ENCODE measurements at places on chromosomes 12 and 14. TPM values are rescaled to one million over a fixed set of nuclear protein-coding genes. Genes with fewer than 3 reads are reported as not detected.

The WNT1 gene
- 1.2 TPM for total RNA-seq

The OGFOD2 gene
- 18.1 TPM for total RNA-seq

The ULK1 gene
- total RNA-seq, result 69.3 TPM

The UNC79 gene
- total RNA-seq, result 2.2 TPM

The GDF3 gene
- total RNA-seq, result not detected

The COCH gene
- total RNA-seq, result 16.8 TPM

The ESR2 gene
- total RNA-seq, result 0.20 TPM

The PGF gene
- 2.9 TPM for total RNA-seq

- H3K27ac ChIP-seq, result no peak overlapping the region
- no peak overlapping the region for H3K4me3 ChIP-seq
- no peak for DNase-seq
- H3K36me3 ChIP-seq, result peaks cover 4% of the 10 kb centered on the region
Measured at GRCh38 chr14:80628547-80628946, 313.0 kb downstream of the CEP128 start.

DNA sequence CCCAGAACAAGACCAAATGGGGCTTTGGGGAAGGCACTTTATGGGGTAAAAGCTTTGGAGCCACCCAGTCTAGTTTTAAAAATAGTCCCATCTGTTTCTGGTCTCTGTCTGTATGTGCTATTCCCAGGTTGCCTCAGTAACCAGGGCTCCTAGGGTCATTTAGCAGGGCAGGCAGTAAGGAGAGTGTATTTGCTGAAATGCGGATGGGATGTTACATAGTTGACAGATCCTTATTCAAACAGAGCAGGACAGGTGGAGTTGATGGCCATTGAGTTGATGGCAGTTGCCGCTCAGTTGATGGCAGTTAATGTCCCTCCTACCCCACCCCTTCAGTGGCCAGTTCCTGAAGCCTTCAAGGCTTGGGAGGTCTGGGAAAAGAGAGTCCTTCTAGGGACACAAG lies 4.6 kb downstream of the ZC3H10 start:
- DNase-seq, result no peak
- H3K4me1 ChIP-seq, result peaks cover 35% of the 10 kb centered on the region
- no peak overlapping the region for H3K27ac ChIP-seq
- H3K36me3 ChIP-seq, result peaks cover 3% of the 10 kb centered on the region
- H3K4me3 ChIP-seq, result peak overlapping the region; percentile 31

DNA sequence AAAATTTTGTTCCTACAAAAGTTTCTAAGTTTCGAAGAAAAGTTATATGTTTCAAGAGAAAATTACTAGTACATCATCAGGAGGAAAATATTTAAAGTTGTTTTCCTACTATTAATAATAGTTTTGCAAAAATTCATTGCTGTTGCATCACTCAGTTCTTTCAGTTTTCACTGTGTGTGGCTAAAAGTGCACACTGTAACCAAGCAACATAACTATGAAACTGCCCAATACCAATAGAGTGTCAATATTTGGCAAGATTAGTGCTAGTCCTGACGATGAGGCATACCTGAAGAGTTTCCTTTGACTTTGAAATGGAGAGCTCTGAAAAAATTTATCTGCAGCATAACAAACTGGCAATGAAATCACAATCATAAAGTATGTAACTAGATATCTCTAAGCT lies 194.3 kb downstream of the CPNE8 start:
- H3K27ac ChIP-seq, result no peak overlapping the region
- no peaks in the 10 kb centered on the region for H3K4me1 ChIP-seq
- H3K4me3 ChIP-seq, result no peak overlapping the region
- DNase-seq, result no peak
- peaks cover 1% of the 10 kb centered on the region for H3K36me3 ChIP-seq

GRCh38 chr14:30958555-30959407 lies 66.7 kb upstream of the AP4S1 start:
- no peaks in the 10 kb centered on the region for H3K27me3 ChIP-seq
- H3K27ac ChIP-seq, result no peak overlapping the region
- DNase-seq, result no peak
- peaks cover 16% of the 10 kb centered on the region for H3K4me1 ChIP-seq
- H3K4me3 ChIP-seq, result no peak overlapping the region

GRCh38 chr14:104512061-104512460 lies 67.5 kb upstream of the C14orf180 start:
- H3K4me1 ChIP-seq, result no peaks in the 10 kb centered on the region
- no peak overlapping the region for H3K4me3 ChIP-seq
- H3K27me3 ChIP-seq, result no peaks in the 10 kb centered on the region
- DNase-seq, result no peak

DNA sequence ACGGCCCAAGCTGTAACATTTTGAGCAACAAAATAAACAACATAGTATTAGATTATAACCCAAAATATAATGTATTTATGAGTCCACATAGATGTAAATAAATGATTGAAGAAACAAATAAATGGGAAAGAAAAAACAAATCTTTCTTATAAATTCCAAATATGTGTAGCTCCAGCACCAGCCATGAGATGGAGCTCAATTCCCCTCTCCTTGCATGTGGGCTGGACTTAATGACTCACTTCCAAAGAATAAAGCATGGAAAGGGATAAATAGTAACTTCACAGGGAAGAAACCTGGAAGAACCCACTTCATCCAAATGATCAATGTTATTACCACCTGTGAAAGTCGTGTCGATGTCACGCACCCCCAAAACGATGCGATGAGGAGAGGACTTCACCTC lies 158.8 kb downstream of the RPAP3 start:
- no peaks in the 10 kb centered on the region for H3K36me3 ChIP-seq
- no peak for DNase-seq
- peaks cover 60% of the 10 kb centered on the region for H3K27me3 ChIP-seq
- H3K4me3 ChIP-seq, result no peak overlapping the region

GRCh38 chr14:34835312-34835711 lies 39.8 kb downstream of the BAZ1A start:
- H3K4me1 ChIP-seq, result peaks cover 14% of the 10 kb centered on the region
- H3K4me3 ChIP-seq, result no peak overlapping the region
- no peak overlapping the region for H3K27ac ChIP-seq
- peaks cover 6% of the 10 kb centered on the region for H3K36me3 ChIP-seq
- no peak for DNase-seq
- H3K27me3 ChIP-seq, result no peaks in the 10 kb centered on the region

DNA sequence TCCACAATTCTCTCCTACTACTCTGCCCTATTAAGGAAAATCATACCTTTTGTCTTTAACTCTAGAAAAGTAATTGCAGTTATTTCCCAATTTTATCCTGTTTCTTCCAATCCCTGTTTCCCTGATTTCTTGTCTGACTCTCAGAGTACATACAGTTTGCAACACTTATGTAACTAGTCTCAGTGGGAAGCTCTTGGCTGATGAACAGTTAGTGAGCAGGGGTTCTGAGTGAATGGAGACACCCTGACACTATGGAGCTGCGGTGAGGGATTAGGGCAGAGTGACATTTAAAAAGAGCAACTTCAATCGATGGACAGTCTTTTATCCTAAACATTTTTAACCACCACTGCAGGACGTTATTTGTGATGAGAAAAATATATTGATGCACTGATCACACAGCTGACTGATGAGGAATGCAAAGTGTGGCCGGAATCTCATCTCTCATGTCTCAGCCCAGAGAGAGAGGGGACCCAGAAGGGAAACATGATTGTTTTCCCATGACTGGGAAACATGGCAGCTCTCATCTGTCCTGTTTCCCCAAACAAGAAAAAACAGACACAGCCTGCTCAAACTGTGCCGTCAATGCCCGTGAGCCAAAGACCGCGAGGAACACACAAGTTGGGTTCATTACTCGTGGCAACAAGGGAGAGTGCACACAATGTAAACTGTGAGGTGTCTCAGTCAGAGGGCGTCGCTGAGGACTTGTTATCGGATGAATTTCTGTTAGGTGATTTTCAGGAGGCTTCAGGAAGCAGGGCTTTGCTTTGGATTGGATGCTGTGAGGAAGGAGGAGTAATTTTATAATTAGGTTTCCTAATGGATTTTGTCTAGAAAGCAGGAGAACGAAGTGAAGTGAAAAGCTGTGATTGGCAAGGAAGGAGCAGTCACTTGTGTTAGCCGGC lies 5.2 kb upstream of the SLC6A13 start:
- H3K4me1 ChIP-seq, result no peaks in the 10 kb centered on the region
- DNase-seq, result no peak
- H3K27ac ChIP-seq, result no peak overlapping the region

GRCh38 chr14:52602131-52602530 lies 49.5 kb downstream of the GPR137C start:
- no peak for DNase-seq
- H3K36me3 ChIP-seq, result peaks cover 28% of the 10 kb centered on the region
- H3K4me1 ChIP-seq, result no peaks in the 10 kb centered on the region
- no peak overlapping the region for H3K4me3 ChIP-seq
- H3K27me3 ChIP-seq, result no peaks in the 10 kb centered on the region

DNA sequence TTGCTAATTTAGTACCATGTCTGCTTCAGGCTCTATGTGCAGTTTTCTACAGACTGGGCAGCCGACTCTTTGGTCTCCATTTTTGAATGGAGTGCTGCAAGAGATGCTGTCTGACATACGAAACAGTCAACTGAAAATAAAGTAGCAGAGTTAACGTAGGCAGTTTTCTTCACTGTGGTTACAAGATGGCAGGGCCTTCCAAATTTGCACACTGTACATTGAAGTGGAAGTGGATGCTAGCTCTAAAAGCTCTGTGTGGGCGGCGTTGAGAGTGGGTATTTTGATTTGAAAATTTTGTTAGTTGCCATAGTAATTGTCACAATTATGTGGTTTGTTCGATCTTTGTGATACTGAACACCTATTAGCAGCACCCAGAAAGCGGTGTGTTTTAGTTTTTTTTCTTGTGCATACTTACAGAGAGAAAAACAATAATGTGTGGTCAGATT lies 154.9 kb upstream of the ATP2B1 start:
- peaks cover 3% of the 10 kb centered on the region for H3K36me3 ChIP-seq
- peak overlapping the region; percentile 60 for H3K27ac ChIP-seq
- H3K27me3 ChIP-seq, result no peaks in the 10 kb centered on the region
- H3K4me1 ChIP-seq, result peaks cover 18% of the 10 kb centered on the region
- no peak overlapping the region for H3K4me3 ChIP-seq
- DNase-seq, result no peak

DNA sequence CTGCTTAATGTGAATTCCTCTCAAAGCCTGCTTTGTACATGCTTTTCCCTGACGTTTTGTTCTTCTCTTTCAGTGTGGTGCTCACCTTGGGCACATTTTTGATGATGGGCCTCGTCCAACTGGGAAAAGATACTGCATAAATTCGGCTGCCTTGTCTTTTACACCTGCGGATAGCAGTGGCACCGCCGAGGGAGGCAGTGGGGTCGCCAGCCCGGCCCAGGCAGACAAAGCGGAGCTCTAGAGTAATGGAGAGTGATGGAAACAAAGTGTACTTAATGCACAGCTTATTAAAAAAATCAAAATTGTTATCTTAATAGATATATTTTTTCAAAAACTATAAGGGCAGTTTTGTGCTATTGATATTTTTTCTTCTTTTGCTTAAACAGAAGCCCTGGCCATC lies 184.6 kb downstream of the MSRB3 start:
- H3K4me3 ChIP-seq, result no peak overlapping the region
- no peaks in the 10 kb centered on the region for H3K27me3 ChIP-seq
- no peaks in the 10 kb centered on the region for H3K4me1 ChIP-seq
- H3K36me3 ChIP-seq, result peaks cover 2% of the 10 kb centered on the region
- no peak for DNase-seq
- H3K27ac ChIP-seq, result peak overlapping the region; percentile 79

GRCh38 chr14:101791919-101792572 lies 30.5 kb downstream of the PPP2R5C start:
- no peaks in the 10 kb centered on the region for H3K36me3 ChIP-seq
- DNase-seq, result no peak
- no peak overlapping the region for H3K27ac ChIP-seq
- no peaks in the 10 kb centered on the region for H3K27me3 ChIP-seq

GRCh38 chr12:29521951-29522350 lies 24.5 kb upstream of the OVCH1 start:
- H3K4me1 ChIP-seq, result no peaks in the 10 kb centered on the region
- no peaks in the 10 kb centered on the region for H3K27me3 ChIP-seq
- no peaks in the 10 kb centered on the region for H3K36me3 ChIP-seq
- DNase-seq, result no peak
- H3K27ac ChIP-seq, result no peak overlapping the region

GRCh38 chr14:50978888-50979287 lies 34.6 kb upstream of the PYGL start:
- peaks cover 4% of the 10 kb centered on the region for H3K36me3 ChIP-seq
- no peak for DNase-seq
- peaks cover 6% of the 10 kb centered on the region for H3K4me1 ChIP-seq
- no peak overlapping the region for H3K27ac ChIP-seq

- peak; percentile 69 for DNase-seq
- peaks cover 5% of the 10 kb centered on the region for H3K27me3 ChIP-seq
- peak within 1 kb of the TSS; percentile 97 for H3K27ac ChIP-seq
- H3K4me1 ChIP-seq, result peaks cover 20% of the 10 kb centered on the region
Measured at GRCh38 chr14:37197421-37198272, at the start of gene MIPOL1. MIPOL1 (plus strand) TSS chr14:37197937; CDS start chr14:37247889, 49,952 bp downstream.

DNA sequence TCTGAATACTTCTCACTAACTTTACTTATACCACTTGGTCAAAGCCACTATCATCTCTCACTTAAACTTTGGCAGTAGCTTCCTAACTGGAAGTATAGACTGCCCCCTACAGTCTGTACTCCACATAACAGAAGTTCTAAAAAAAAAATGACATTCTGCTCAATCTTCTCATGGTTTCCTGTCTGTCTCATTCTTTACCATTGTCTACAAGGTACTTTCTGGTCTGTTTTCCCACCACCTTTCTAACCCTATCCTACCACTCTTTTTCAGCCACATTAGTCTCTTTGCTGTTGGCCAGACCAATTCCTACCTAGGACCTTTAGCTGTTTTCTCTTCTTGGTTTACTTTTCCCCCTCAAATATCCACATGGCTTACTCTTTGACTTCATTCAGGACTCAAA lies 14.7 kb downstream of the CPSF6 start:
- H3K4me3 ChIP-seq, result no peak overlapping the region
- peaks cover 21% of the 10 kb centered on the region for H3K4me1 ChIP-seq
- H3K27me3 ChIP-seq, result no peaks in the 10 kb centered on the region
- no peak for DNase-seq

- no peak overlapping the region for H3K4me3 ChIP-seq
- no peak for DNase-seq
- no peaks in the 10 kb centered on the region for H3K27me3 ChIP-seq
Measured at GRCh38 chr12:90037740-90038139, 329.1 kb upstream of the ATP2B1 start.

GRCh38 chr12:59396919-59397318 lies 198.9 kb upstream of the SLC16A7 start:
- H3K36me3 ChIP-seq, result no peaks in the 10 kb centered on the region
- H3K27me3 ChIP-seq, result peaks cover 5% of the 10 kb centered on the region

GRCh38 chr12:98856897-98857540 lies 211.9 kb downstream of the APAF1 start:
- H3K4me3 ChIP-seq, result no peak overlapping the region
- no peaks in the 10 kb centered on the region for H3K27me3 ChIP-seq
- DNase-seq, result no peak

- H3K36me3 ChIP-seq, result peaks cover 6% of the 10 kb centered on the region
- H3K4me3 ChIP-seq, result peak overlapping the region; percentile 24
- no peak overlapping the region for H3K27ac ChIP-seq
- no peaks in the 10 kb centered on the region for H3K27me3 ChIP-seq
Measured at GRCh38 chr12:121009741-121010140, 6.5 kb downstream of the C12orf43 start.

Measured in neural crest cell (in vitro differentiated cells).